NCI-H748 treated with DMSO at 0.1 percent for 48 hours (cell line): ENCODE measurements at places on chromosomes 11 and 22.

GRCh38 chr11:86639137-86639536 is 33.3 kb downstream of the ME3 start:
- no peak for DNase-seq

- peak; percentile 11 for DNase-seq
These were observed 43.6 kb upstream of the POU2AF1 start for GRCh38 chr11:111422494-111423249.

DNA sequence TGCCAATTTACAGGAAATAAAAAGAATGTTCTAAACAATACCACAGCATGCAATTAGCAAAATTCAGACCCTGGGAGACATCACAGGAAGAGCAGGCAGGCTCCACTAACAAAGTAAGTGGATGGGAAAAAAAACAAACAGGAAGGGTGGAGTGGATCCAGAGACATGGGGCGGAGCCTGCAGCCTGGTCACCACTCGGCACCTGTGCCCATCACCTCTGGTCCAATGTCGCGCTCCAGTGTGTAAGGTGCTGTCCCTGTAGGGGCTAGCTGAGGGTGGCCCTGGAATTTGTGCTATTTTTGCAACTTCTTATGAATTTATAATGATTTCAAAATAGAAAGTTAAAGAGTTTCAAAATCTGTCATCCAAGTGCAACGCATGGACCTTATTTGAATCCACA is 11.0 kb upstream of the MOB2 start:
- DNase-seq = peak; percentile 13

DNA sequence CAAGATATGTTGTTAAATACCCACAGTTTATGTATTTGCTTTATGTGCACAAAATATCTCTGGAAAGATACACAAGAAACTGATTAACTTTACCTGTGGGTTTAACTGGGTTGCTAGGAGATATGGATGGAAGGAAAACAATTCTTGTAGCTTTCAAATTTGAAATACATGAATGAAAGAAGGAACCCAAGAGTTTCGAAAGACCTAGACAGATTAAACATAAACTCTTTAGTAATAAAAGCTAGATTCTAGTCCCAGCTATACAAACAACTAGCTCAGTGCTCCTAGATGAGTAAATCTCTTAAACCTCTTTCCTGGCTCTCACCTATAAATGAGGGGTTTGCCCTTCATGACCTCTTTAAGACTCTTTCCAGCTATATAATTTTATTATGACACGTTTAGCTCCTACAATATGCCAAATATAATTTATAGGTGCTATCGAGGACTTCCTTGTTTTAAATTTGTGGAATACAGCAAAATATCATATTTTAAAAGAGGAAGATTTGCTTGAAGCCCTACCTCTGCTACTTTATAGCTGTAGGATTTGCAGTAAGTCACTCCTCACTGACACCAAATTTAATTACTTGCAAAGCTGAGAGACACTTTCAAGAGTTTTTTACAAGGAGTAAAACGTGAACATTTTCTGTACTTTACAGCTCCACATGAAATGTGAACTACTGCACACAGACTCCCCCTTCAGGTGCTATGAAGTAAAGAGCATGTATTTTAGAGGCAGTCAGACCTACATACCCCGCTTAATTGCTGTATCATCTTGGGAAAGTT is 50.7 kb downstream of the RRAS2 start:
- DNase-seq = peak; percentile 25

- peak; percentile 11 for DNase-seq
These were observed 1.8 kb downstream of the ALKBH8 start for GRCh38 chr11:107563702-107564101.

GRCh38 chr11:113979431-113979830 is 4.5 kb downstream of the HTR3A start:
- no peak for DNase-seq

DNA sequence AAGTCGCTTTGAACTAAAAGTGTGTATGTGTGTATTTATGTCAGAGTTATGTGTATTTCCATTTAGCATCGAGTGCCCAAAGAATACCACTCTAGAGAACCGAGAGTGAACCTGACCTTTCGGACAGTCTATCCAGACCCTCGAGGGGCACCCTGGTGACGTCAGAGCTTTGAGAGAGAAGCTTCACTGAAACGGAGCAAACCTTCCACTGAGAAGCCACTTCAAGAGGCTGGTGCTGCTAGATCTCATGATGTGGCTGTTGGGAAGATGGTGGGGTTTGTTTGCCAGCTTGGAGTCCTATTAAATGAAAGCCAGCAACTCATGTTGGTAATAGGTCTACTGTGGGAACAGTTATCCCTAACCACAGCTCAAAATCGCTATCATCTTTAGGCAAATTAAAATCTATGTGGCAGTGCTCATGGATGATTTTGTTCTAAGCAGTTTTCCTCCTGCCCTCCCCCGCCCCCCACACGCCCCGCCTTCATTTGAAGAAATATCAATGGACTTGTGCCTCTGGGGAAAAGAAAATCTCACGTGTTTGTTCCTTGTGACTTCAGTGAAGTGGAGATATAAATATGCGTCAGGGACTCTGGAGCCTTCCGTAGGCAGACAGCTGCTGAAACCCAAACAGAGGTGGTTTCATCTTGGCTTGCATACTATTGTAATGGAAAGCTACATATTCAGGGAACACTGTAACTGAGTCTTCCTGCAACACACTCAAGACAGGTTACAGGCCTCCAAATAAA is 22.4 kb upstream of the C11orf96 start:
- no peak for DNase-seq

- no peak for DNase-seq
These were observed 56.4 kb downstream of the PPFIBP2 start for GRCh38 chr11:7570241-7570640.

GRCh38 chr22:50456026-50456425 is 18.8 kb downstream of the SBF1 start:
- DNase-seq = no peak

DNA sequence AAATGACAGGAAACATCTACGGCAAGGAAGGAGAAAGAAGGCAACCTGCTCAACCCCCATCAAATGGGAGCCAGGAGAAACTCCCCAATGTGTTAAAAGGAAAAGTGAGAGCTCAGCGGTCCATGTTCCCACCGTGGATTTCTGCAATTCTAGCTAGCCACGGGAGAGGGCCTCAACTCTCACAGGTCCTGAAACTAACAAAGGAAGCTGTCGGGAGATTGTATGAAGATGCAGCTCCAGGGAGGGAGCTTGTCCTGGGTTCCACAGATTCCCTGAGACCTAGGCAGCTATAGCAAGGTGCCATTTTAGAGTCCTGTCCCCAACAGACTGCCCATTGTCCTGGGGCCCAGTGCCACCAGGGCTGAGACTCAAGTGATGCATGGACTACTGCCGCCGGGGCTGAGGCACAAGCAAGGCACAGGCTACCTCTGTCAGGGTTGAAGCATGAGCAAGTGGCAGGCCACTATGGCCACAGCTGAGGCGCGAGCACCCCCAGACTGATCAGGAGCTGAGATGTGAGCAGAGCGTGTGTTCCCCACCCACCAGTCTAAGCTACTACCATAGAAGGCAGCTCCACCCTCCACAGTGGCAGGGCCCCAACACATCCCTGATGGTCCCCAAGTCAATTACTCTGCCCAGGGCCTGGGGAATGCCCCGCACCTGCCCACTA is 31.3 kb downstream of the RSF1 start:
- no peak for DNase-seq

DNA sequence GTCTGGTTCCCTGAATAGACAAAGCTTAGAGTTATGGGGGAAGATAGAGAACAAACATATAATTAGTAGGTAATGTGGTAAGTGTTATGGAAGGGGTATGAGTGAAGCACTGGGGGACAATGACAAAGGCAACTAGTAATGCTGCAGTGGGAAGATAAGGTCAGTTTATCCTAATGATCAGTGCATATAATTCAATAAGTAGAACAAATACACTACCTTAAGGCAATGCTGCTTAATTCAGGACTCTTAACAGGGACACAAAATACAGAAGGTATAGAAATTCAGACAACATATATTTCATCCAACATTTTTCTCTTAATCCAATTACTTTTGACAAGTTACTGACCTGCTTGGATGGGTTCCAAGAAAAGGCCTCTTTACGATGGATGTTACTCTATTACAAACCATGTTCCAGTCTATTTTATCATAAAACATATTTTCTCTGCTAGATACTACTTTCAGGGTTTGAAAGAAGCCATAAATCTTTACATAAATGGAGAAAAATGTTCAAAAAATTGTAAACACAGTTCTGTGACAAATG is 1186.2 kb downstream of the LRRC4C start:
- DNase-seq = no peak

GRCh38 chr22:38465673-38466490 is 2.0 kb upstream of the KDELR3 start:
- no peak for DNase-seq

DNA sequence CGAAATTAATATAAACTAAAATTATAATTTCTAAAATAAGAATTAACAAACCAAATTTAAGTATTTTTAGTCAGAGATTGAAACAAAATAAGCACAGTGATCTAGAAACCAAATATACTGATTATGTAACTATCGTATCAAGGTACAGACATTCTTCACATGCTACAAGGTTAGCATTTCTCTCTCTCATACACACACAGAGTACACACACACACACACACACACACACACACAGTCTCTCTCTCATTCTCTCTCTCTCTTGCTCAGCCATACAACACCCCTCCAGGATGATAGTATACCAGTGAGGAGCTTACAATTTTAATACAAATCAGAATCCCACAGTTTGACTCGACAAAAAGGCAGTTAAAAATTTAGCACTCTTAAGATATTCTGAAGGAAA is 66.0 kb downstream of the RDX start:
- no peak for DNase-seq

DNA sequence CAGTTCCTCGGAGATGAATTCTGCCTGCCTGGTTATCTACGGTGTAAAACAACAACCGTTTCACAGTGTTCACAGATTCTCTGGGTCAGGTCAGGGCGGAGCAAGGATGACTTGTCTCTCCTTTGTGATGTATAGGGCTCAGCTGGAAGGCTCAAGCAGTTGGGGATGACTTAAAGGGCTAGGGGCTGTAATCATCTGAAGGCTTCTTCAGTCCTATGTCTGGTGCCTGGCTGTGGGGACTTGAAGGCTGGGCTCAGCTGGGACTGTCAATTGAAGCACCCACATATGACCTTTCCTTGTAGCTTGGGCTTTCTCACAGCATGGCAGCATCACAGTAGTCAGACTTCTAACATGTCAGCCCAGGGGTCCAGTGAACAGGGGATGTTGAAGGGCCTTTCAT is 29.3 kb downstream of the EIF3F start:
- DNase-seq = no peak

GRCh38 chr22:31728857-31729256 is 21.1 kb downstream of the PRR14L start:
- no peak for DNase-seq

DNA sequence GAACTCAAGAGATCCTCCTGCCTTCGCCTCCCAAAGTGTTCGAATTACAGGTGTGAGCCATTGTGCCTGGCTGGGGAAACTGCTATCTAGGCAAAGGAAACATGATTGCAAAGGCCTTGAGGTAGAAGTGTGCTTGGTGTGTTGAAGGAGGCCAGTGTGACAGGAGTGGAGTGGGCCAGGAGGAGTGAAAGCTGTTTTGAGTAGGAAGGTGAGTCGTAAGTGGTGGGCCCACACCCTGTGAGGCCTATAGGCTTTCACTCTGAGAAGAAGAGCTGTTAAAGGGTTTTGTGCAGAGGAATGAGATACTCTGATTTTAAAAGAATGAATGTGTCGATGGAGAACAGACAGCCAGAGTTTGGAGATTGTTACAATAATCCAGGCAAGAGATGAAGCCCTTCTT is 43.4 kb downstream of the WEE1 start:
- DNase-seq = no peak

DNA sequence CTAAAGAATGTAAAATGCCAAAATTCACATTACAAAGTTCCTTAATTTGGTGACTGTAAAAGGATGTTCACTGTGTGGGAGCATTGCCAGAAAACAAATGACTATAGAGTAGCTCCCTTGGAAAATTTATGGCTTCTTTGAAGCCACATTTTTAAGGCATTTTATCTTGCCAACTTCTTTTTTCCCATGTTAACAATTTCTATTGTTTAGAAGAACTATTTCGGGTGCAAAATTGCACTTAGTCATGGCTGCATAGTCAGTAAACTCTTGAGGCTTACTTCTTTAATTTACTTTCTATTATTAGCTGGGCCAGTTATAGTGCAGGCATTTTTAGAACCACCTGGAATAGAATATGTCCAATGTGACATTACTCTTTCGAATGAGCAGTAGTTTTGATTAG is 515.3 kb downstream of the JRKL start:
- no peak for DNase-seq

- DNase-seq = peak; percentile 21
These were observed 31.1 kb downstream of the MRGPRX4 start for GRCh38 chr11:18203723-18204122.

DNA sequence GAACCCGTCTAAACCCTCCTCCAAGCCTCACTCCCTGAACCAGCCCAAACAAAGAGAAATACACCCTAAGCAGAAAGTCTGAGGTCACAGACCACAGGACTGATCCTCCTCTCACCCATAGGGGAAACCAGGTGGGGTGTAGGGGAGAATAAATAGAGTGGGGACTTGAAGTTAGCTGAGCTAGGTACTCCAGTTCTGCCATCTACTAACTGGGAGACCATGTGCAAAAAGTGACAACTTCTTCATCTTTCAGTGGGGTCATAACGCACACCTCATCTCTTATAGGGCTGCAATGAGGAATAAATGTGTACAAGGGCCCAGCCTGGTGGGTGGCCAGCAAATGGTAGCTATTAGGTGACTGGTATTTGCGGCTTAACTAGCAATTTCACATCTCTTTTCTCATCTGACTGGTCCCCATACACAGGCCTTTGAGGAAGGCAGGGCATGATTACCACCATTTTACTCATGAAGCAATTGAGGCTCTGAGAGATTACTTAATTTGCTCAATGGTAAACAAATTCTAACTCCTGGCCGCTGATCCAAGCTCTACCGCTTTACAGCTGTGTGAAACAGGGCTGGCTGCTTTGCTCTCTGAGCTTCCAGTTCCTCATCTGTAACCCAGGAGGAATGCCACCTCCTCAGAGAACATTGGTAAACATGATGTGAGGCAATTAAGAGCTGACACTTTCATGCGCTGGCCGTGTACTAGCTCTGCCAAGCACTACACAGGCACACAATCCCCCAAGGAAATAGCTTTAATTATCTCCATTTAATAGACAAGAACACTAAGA is 16.6 kb downstream of the TBC1D10A start:
- DNase-seq = no peak

GRCh38 chr11:126891556-126892217 is 108.9 kb downstream of the KIRREL3 start:
- no peak for DNase-seq
